ENCODE measurements at places on chromosomes 3 and 15.

GRCh38 chr15:77180757-77181156 lies 109.8 kb upstream of the TSPAN3 start:
- no peak for DNase-seq

DNA sequence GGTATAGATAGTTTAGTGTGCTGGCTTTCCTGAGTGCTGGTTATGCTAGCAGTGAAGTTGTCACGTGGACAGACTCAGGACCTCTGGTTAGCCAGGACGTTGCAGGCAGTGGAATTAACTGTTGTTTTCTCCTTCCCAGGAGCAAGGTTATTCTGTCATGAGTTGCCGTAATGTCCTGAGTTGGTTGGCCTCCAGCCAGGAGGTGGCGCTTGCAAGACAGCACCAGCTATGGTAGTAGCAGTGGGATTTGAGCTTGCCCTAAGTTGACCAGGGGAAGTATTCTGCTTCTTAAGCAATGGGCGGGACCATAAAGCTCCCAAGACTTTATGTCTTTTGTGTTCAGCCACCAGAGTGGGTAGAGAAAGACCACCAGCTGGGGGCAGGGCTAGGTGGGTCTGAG lies 240.7 kb upstream of the DNAJC19 start:
- no peak for DNase-seq

GRCh38 chr15:92650256-92650655 lies 5.3 kb downstream of the FAM174B start:
- DNase-seq = no peak

DNA sequence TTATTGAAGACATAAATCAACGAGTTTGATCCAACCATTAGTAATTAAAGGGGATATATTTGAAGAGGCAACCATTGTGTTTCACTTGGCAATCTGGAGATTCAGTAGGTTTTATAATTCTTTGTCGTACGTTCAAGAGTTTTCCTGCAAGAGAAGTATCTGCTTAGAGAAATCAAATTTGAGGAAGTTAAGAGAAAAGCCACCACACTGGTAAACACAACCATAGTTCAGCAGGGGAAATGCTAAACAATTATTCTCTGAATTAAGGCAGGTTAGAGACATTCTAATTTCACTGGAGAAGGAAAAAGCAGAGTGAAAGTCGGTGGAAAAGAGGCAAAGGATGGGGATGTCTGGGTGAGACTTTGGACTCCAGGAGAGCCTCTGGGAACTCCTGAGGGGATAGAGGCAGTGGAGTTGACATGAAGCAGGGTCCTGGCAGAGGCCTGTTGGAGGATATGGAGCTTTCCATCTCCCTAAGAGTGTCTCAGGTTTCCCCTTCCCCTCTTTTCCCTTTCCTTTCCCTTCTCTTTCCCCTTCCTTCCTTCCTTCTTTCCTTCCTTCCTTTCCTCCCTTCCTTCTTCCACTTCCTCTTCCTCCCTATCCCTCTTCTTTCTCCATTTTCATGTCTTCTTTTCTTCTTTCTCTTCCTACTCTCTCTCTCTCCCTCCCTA lies 26.5 kb downstream of the SPINK8 start:
- DNase-seq = no peak

- DNase-seq = no peak
Observed at GRCh38 chr3:29637068-29637467, 356.2 kb downstream of the RBMS3 start.

GRCh38 chr15:99435877-99436541 lies 129.8 kb upstream of the MEF2A start:
- no peak for DNase-seq

- no peak for DNase-seq
Observed at GRCh38 chr15:42131006-42131405, 25.4 kb downstream of the PLA2G4F start.

DNA sequence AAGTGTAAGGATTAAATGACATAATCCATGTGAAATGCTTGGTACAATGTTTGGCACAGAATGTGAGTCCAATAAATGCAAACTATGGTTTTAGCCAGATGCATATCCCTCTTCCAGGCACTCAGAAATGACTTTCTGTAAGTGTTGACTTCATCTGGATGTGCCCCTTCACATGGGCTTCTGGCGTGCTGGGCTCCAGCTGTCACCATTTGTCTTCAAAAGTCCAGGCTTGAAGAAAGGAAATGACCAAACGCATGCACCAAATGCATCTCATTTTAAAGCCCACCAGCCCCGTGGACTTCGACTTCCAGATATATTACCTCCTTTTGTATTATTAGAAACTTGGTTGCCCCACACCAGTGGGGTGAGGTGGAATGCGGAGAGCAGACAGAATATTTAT lies 23.7 kb downstream of the CRYGS start:
- DNase-seq = no peak

DNA sequence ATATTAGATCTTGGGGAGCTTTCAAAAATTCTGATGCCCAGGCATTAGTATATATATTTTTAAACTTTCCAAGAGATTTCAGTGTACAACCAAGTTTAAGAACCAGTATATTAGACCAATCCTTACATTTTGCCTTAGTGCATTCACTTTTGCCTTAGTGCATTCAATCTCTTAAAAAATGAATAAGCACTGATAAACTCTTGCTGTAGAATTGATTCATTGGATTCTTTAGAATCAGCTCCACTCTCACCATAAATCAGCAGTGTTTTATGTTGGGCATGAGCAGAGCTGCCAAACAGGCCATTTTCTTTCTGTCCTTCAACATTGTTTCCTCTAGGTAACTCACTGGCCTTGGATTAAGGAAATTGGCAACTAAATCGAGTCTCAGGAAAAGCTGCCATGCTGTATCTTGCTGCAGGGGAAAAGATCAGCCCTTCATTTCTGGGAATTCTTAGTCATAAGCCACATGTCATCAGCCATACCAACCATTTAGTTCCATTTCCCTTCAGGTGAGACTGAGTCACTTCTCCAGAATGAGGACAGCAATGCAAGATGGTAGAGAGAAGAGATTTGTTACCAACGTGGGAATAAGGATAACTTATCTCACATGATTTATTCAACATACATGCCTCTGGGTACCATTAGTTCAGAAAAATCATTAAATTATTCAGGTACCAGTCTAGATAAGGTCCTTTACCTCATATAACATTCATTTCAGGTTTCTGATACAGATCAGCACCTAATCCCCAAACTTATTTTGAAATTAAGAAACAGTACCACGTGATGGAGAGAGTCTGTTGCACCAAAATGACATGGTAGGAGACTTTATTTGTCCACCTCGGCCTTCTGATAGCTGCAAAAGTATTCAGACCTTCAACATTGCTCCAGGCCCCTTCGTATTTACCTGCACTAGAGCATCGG lies 192.5 kb downstream of the P3H2 start:
- DNase-seq = no peak

GRCh38 chr3:142282503-142282902 lies 57.1 kb upstream of the GK5 start:
- DNase-seq = no peak

DNA sequence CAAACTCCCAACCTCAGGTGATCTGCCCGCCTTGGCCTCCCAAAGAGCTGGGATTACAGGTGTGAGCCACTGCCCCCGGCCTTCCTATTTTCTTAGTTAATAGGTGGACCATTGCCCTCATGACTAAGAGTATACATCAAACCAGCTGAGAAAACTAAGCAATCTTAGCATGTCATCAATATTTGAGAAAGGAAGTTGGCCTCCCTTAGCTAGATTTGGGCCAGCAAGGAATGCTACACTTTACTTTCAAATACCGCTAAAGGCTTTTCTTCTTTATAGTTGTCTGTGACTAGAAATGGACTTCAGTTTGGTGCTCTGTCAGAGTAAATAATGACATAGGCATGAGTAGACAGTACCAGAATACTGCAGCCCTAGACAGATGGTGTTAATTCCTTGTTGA lies 199.3 kb downstream of the GAP43 start:
- DNase-seq = no peak

DNA sequence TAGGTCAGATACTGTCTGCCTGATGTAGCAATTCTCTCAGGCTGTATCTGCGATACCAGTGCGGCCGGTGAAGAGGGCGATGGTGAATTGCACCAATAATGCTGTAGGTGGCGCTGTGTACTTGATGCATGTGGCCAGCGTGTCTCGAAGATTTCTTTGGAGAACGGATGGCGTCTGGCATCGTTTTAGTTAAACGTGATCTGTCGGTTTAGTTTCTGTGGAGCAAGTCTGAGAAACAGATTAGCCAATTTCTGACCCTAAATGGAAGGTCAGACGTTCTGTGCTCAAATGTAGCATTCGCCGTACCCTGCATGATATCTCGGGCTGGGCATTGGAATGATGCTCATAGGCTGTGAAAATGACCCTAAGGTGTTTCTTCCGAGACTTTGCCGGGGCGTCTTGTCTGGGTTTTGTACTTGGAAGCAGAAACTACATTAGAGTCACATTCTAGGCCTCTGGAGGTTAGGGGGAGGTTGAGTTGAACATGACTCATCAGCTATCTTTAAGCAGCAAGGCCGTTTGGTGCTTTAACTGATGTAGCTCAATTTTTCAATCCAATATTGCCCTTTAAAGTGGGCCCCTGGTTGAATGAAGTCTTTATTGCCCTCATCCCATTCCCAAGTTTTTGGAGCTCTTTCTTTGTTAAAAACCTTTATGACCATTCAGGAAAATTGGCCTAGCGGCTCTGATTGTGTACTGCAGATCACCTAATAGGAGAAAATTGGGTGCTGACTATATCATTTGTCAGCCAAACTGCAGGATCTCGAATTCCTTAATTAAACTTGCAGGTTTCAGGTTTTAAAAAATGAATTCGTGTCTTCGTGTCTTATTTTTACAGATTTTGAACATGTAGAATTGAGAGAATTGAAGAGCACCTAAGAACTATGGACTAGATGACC lies 80.0 kb downstream of the SQOR start:
- DNase-seq = no peak
